Type B pancreatic cell (in vitro differentiated cells): ENCODE measurements at places on chromosomes 3 and 15. TPM values are rescaled to one million over a fixed set of nuclear protein-coding genes. Genes with fewer than 3 reads are reported as not detected.

Gene GNB5
- total RNA-seq: 12.6 and 19.9 TPM in 2 replicates

Gene NDN
- 38.4 and 72.7 TPM in 2 replicates for total RNA-seq

Gene GP5
- total RNA-seq: 0.10 TPM in 1 of 2 replicates, not detected in the other

Gene C2CD4A
- total RNA-seq: 1.7 and 2.0 TPM in 2 replicates

Gene ITGA11
- total RNA-seq: 0.26 and 0.92 TPM in 2 replicates

Gene RTP1
- total RNA-seq: not detected in 2 replicates

Gene STAC
- 3.5 and 4.9 TPM in 2 replicates for total RNA-seq

DNA sequence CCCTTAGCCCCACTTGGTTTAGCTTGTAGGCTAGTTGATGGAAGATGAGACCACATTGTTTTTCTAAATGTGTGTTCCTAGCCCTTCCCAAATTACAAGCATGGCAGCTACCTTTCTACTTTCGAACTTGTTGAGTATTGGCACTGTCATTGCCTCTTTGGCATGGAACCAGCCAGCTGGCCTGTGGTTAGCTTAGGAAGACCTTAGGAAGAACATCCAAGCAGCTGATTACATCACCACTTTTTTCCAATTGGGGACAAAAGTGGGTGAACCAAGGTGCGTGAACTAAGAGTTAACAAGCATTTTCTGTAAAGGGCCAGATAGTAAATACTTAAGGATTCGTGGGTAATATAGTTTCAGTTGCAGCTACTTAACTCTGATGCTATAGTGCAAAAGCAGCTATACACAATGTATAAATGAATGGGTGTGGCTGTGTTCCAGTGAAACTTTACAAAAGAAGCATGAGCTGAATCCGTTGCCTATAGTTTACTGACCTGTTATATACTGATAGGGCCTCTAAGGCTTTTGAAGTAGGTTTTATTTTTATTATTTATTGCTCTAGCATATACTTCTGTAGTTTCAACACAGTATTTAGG lies 8.5 kb downstream of the KLHL18 start:
- peaks cover 11% of the 10 kb centered on the region for H3K4me1 ChIP-seq
- no peak for DNase-seq
- H3K4me3 ChIP-seq: no peak overlapping the region
- no peak overlapping the region for H3K27ac ChIP-seq
- peaks cover 7% of the 10 kb centered on the region for H3K36me3 ChIP-seq

DNA sequence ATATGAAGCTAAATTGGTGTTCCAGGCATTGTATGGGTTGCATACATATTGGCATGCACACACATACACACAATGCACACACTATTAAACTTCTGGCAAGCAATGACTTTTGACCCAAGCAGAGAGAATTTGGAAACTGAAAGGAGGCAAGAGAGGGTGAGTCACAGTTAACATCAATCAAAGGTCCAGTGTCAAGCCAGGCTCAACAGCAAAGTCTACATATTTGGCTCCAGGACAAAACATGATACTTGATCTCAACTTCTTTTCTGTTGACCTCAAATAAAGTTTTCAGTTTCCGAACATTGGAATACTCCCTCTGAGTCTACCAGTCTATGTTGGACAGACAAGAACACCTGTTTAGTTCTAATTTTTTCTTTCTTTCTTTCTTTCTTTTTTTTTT lies 28.3 kb downstream of the IL12A start:
- DNase-seq: no peak
- H3K27ac ChIP-seq: no peak overlapping the region
- H3K4me1 ChIP-seq: no peaks in the 10 kb centered on the region
- no peak overlapping the region for H3K4me3 ChIP-seq
- peaks cover 4% of the 10 kb centered on the region for H3K27me3 ChIP-seq

DNA sequence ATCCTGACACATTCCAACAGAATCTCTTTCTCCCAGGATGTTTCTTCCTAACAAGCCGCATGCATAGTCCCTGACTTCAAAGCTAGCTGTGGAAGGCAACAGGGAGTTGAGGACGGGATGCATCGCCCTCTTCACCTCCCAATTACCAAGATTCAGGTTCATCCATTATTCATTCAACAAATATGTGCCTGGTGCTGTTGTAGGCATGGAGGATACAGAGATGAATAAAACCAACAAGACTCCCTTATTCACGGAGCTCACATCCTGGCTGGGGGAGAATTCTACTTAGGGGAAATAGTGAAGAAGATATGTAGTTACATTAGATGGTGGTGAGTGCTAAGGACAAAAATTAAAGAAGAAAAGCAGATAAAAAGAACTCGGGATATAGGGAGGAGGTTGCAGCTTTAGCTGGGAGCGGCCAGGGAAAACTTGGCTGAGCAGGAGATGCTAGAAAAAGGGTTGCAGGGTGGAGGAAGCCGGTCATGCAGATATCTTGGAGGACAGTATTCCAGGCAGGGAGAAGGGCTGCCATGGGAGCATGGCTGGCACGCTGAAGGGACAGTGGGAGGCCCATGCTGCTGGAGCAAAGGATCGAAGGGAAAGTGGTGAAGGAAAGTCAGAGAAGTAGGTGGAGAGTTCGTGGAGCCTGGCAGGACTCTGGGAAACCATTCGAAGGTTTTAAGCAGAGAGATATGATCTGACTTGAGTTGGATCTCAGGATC lies 5.0 kb downstream of the ITGB5 start:
- peaks cover 5% of the 10 kb centered on the region for H3K27me3 ChIP-seq
- peaks cover 9% of the 10 kb centered on the region for H3K36me3 ChIP-seq
- DNase-seq: no peak
- no peak overlapping the region for H3K4me3 ChIP-seq
- H3K4me1 ChIP-seq: peaks cover 38% of the 10 kb centered on the region
- no peak overlapping the region for H3K27ac ChIP-seq

- H3K27me3 ChIP-seq: no peaks in the 10 kb centered on the region
- DNase-seq: no peak
- H3K36me3 ChIP-seq: no peaks in the 10 kb centered on the region
- H3K4me1 ChIP-seq: peaks cover 13% of the 10 kb centered on the region
- H3K27ac ChIP-seq: no peak overlapping the region
Measured at GRCh38 chr3:53555068-53555588, 60.7 kb downstream of the CACNA1D start.

DNA sequence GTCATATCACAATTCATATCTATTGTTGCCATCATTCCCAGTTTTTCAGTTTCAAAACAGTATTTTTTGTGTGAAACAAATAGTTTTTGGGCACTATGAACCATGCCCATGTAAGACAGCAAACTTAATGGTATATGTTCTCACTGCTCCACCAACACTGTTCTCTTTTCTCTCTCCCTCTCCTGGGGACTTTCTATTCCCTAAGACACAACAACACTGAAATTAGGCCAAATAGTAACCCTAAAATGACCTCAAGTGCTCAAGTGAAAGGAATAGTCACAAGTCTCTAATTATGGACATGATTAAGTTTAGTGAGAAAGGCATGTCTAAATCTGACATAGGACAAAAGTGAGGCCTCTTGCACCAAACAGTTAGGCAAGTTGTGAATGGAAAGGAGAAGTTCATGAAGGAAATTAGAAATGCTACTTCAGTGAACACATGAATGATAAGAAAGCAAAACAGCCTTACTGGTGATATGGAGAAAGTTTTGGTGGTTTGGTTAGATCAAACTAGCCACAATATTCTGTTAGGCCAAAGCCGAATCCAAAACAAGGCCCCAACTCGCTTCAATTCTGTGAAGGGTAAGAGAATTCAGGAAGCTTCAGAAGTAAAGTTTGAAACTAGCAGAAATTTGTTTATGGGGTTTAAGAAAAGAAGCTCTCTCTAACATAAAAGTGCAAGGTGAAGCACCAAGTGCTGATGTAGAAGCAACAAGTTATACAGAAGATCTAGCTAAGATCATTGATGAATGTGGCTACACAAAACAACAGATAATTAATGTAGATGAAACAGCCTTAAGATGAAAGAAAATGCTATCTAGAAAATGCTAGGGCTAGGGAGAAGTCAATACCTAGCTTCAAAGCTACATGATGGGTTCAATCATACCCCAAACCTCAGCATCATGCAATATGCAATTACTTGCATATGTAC lies 104.2 kb downstream of the CBLB start:
- no peaks in the 10 kb centered on the region for H3K4me1 ChIP-seq
- no peak for DNase-seq
- no peaks in the 10 kb centered on the region for H3K27me3 ChIP-seq
- H3K4me3 ChIP-seq: no peak overlapping the region
- H3K36me3 ChIP-seq: peaks cover 51% of the 10 kb centered on the region

DNA sequence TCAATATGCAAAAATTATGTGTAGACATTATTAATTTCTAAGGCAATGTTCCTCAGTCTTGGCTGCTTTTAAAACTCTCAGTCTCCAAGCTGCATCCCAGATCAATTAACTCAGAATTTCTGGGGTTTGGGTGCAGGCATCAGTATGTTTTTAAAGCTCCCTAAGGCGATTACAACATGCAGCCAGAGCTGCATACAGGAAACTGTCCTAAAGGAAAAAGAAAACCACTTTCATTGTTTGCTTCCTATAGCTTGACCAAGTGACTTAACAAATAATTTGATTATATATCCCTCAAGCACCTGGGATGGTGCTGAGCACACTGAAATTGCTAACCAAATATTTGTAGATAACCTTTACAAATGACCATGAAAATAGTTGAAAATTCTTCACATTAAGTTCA lies 194.7 kb downstream of the DTWD1 start:
- H3K4me1 ChIP-seq: peaks cover 16% of the 10 kb centered on the region
- H3K27ac ChIP-seq: no peak overlapping the region
- no peak overlapping the region for H3K4me3 ChIP-seq
- no peak for DNase-seq
- no peaks in the 10 kb centered on the region for H3K36me3 ChIP-seq

DNA sequence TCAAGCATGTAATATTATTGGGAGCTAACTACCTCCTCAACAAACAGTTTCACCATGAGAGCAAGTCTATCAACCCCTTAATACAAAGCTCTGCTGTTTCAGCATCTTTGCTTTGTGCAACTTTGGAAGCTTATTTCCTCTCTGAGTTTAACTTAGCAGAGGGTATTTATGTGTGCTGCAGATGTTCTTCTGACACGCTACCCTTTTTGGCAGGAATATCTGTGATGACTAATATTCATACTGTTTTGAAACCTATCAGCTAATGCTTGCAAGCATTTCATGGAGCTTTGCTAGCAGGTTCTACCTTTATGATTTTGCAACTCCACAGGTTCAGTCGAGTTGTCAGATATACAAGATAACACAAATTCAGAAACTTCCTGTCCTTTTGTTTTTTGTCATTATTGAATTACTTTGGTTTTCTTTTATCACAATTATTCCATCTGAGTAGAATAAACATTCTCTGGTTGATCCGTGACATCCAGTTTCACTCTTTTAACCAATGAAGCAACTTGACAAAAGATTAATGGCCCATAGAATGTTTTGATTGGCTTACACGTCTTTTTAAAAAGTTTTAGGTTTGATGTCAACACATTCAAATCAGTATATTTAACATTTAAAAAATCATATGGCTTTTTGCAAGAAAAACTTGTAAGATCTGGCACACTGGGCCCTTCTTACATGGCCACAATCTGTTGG lies 1.7 kb upstream of the SLC9A9 start:
- peaks cover 14% of the 10 kb centered on the region for H3K4me1 ChIP-seq
- no peak for DNase-seq
- H3K27me3 ChIP-seq: peaks cover 6% of the 10 kb centered on the region
- no peak overlapping the region for H3K27ac ChIP-seq
- no peaks in the 10 kb centered on the region for H3K36me3 ChIP-seq
